ENCODE measurements at places on chromosomes 2 and 18.

DNA sequence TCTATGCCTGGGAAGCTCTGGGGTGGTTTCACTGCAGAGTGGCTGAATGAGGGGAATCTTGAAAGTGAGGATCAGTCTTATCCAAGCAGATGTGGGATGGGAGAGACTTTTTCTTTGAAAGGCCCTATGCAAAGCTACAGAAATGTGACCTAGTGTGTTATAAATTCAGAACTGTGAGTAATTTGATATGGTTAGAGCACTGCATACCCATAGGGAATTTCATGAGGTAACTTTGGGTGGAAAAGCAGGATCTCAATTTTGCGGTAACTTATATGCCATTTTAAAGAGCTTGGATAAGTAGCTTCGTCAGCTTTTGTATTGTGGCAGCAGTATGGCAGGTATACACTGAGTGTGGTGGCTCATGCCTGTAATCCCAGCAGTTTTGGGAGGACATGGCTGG lies 40.9 kb downstream of the GULP1 start:
- DNase-seq, result no peak

GRCh38 chr18:47996091-47996541 lies 65.7 kb upstream of the SMAD2 start:
- no peak for DNase-seq

DNA sequence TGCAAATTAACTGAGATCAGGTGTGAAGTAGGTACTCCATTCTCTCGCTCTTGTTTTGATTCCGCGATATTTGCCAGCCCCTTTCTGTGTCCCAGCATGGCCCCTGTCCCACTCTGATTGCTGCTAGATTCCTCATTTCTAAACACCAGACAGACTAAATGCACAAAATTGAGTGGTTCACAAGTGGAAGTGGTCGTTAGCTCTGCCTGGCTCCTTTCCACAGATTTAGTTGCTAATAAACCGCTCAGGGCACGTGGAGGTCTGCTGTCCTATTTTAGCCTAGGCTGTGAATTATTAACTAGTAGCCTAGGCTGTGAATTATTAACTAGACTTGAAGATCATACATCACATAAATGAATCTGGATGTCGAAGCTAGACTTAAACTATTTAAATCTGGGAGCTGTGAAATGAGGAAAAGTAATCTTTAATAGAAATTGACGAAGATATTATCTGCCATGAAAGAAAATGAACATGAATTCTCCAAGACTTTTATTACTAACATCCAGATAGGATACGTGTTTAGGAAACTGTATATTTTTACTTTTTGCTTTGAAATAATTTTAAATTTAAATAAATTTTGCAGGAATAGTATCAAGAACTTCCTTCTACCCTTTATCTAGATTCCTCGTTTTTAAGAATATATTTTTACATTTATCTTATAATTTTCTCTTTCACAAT lies 3.7 kb downstream of the IL1RL2 start:
- DNase-seq, result no peak

DNA sequence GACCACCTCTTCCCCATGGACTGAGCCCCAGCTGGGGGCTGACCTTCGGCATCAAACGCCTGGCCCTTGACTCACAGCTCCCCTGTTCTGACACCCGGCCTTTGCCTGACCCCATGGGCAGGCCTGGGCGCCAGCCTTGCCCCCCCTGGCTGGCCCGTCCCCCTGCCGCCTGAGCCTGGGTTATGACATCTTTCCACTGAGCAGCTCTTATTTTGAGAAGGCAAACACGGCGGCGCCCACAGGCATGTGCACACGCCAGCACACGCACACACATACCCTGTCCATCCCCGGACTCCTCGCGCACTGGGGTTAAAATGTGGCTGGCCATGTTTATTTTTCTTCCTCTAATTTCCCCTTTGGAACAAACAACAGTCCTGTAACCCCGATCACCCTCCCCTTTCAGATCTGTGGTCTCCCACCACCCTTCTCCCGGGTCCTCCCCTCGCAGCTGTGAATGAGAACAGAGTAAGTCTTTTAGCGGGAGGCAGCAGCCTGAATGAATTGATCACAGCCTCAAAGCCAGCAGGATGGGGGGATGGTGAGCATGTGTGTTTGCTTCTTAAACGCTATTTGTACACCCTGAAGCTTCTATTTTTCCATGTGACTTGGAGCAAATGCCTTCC lies 11.8 kb upstream of the ATOH8 start:
- no peak for DNase-seq

DNA sequence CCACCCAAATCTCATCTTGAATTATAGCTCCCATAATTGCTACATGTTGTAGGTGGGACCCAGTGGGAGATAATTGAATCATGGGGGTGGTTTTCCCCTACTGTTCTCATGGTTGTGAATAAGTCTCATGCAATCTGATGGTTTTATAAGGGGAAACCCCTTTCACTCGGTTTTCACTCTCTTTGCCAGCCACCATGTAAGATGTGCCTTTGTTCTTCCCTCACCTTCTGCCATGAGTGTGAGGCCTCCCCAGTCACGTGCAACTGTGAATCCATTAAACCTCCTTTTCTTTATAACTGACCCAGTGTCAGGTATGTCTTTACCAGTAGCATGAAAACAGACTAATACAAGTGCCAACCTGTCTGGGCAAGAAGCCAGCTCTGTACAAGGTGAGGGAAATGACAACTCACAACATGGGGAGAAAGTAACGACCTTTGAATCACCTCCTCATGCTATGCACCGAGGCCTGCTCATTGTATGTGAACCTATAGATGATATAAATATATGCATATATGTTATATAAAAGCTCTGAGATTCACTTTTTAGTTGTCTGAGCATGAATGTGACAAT lies 162.2 kb downstream of the ALPK2 start:
- DNase-seq, result no peak

GRCh38 chr2:164910101-164910899 lies 45.0 kb downstream of the SLC38A11 start:
- DNase-seq, result no peak

GRCh38 chr2:156456616-156457015 lies 20.4 kb downstream of the GPD2 start:
- DNase-seq, result no peak

DNA sequence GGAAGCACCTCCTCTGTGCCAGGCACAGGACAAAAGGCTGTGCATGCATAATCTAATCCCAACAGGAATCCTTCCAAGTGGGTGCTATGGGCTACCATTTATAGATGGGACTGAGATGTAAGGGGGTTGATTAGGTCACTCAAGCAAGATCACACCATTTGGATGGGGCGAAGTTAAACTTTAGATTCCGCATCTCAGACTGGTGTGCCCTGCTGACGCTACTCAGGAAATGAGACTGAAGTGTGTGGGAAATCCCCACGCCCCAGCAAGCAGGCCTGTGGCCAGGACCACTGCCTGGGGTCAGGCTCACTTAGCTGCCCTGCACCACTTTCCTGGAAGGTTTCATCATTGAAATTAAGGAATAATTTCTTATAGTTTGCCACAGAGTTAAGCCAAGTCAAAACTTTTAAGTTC lies 70.5 kb upstream of the PPP1CB start:
- DNase-seq, result no peak

- DNase-seq, result no peak
Measured at GRCh38 chr2:226583715-226584114, 215.9 kb downstream of the IRS1 start.

DNA sequence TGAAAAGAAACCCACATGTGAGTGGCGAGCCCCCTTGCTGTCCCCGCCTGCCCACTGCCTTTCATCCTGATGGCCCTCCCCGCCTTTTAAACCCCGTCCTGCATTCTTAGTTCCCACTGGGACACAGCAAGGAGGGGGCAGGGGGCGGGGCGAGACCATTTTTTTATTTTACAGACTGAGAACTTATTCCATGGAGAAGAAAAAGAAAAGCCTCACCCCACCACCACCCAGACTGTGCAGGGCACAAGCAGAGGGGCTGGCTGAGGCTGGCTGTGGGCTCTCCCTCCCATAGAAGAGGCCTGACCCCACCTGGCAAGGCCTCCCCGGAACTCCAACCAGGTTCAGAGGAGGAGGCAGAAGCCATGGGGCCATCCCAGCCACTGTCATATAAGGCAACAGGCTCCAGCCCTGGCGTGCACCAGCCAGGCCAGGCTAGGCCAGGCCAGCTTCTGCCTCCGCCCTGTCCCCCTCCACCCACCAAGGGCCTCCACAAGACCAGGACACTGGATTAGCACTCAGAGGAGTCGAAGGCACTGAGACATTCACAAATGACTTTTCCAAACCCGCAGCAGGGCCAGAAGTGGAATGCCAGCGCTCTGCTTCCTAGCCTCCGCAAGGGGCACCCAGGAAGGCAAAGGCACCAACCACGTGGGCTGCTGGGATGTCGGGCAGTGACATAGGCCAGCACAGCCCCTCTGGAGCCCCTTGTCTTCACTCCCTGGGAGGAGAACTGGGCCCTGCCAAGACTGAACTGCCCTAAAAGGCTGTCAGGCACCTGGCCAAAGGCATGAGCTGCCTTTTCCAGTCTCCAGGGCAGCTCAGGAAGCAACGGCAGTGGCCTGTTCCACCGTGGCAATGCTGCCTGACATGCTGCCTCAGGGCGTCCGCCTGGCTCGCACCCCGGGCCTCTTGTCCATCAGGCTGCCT lies 37.5 kb upstream of the SEMA4C start:
- DNase-seq, result no peak

DNA sequence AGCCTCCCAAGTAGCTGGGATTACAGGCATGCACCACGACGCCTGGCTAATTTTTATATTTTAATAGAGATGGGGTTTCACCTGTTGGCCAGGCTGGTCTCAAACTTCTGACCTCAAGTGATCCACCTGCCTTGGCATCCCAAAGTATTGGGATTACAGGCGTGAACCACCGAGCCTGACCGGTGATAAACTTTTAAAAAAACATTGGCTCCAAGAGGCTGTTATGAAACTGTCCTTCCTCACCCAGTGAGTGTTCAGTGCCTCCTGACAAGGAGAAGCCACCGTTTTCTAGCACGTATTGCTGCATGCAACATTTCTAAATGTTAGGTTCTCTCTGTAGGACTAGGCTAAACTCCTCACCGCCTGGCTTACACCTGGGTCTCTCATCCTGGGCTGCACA lies 63.3 kb downstream of the EDAR start:
- DNase-seq, result no peak
